ENCODE measurements at places on chromosomes 2 and 18.

DNA sequence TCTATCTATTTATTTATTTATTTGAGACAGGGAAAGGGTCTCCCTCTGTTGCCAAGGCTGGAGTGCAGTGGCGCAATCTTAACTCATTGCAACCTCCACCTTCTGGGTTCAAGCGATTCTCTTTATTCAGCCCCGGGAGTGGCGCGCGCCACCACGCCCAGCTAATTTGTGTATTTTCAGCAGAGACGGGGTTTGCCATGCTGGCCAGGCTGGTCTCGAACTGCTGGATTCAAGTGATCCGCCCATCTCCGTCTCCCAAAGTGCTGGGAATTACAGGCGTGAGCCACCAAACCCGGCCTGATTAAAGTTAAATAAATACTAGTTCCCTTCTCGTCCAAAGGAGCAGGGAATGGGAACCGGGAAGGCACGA is 4.2 kb upstream of the CTDSP1 start:
- DNase-seq = no peak

- no peak for DNase-seq
These were observed 86.3 kb downstream of the MAIP1 start for GRCh38 chr2:200041639-200042038.

GRCh38 chr2:118240276-118240675 is 152.0 kb downstream of the INSIG2 start:
- DNase-seq = no peak

- DNase-seq = no peak
These were observed 326.2 kb downstream of the PDE11A start for GRCh38 chr2:177746358-177746757.

DNA sequence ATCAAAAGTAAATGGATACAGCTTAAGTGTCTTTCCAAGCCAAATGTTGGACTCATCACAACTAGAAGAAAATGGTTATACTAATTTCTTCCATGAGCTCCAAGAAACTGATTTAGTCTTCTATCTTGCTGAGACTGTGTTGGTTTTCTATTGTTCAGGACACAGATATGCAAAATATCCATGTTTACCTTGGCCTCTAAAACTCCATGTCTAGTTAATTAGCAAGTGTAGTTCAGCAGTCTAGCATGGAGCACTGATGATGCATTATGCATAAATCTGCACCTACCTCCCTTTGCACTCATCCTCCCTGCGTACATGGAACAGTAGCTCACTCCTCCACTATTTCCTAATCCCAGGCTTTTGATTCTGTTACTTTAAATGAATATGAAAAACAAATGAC is 731.4 kb upstream of the CHAC2 start:
- DNase-seq = no peak
